GM20000 (cell line): ENCODE measurements at places on chromosomes 1 and 21.

DNA sequence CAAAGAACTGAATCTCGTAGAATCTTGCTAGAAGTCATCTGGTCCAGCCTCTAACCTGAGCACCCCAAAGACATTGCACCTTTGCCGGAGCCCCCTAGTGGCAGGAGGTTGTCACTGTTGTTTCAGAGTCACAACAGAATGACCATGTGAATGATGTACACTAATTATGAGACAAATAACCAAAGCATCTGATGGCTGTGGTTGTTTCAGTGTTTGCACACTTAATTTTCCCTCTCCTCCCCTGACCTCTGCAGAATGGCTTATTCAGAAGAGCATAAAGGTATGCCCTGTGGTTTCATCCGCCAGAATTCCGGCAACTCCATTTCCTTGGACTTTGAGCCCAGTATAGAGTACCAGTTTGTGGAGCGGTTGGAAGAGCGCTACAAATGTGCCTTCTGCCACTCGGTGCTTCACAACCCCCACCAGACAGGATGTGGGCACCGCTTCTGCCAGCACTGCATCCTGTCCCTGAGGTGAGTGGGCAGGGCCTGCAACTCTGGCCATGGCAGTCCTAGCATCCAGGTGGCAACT, 26.4 kb downstream of the TRAF5 start:
- peak; percentile 62 for DNase-seq

DNA sequence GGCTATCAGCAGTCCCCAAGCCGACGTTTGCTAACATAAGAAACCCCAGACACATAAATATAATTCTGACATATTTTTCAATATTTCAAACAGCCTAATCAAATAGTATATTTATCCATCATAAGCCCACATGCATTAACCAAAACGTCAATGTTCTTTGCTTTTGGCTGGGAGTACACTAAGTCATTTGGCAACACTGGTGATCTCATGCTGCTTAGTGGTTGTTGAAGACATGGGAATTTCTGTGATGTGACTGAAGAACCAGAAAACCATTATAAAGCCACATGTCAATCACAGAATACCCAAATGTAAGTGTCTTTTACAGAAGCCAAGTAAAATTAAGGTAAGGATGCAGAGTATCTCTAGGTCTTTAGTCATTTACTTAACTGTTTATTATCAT, 57.6 kb downstream of the PLPPR5 start:
- no peak for DNase-seq

DNA sequence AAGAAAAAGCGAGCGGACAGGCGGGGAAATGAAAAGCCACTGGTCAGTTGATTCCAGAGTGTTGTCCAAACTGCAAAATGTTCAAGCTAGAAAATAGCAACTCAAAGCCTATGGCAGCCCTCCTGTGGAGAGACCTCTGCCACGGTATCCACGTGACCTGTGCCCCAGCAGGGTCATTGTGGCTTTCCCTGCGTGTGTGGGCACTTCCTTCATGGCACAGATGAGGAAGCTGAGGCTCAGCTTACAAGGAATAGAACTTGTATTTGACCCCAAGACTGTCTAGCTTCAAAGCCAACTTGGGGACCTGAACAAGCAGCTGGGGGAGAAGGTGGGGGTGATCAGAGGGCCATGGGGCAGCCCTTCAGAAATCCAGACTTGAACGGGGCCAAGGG, 15.6 kb upstream of the PLEKHG5 start:
- no peak for DNase-seq

- DNase-seq, result no peak
These were observed 4.8 kb upstream of the COX20 start for GRCh38 chr1:244830639-244831038.

GRCh38 chr1:222123111-222123510, 381.2 kb upstream of the DUSP10 start:
- DNase-seq, result no peak
